ENCODE measurements at places on chromosomes 16 and 17.
A peak's percentile ranks its signal among the peaks of the same experiment; 100 is the strongest.

- DNase-seq, result no peak
These were observed 3.3 kb downstream of the KRT37 start for GRCh38 chr17:41421116-41421515.

- DNase-seq, result no peak
These were observed 27.7 kb downstream of the SPACA3 start for GRCh38 chr17:33019161-33019890.

DNA sequence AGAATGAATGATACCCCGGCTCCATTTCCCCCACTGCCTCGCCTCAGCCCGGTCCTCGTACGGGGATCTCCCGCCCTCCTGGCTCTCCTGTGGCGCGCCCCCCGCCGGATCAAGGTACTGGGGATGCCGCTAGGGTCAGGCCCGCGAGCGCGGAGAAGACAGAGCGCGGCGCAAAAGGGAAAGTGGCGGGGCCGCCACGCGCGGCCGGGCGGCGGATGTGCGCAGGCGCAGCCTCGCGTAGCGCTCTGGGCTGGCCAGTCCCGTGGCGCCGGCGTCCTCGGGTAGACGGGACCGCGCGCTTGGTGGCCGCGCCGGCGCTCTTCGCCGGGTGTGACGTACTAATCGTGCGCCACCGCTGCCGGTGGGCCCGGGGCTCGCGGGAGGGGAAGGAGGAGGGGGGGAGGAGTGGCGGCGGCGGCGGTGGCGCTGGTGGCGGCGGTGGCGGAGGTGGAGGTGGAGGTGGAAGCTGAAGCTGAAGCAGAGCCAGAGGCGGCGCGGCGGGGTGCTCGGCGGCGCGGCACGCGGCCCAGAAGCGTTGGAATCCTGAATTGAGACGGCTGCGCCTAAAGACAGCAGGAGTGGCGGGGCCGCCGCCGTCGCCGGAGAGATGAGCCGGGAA is at the start of gene SENP3:
Gene SENP3 (plus strand): TSS at position 331 of the 619 bp plus-strand sequence. CDS start 1,158 bp downstream, outside the sequence.
- peak; percentile 55 for DNase-seq

DNA sequence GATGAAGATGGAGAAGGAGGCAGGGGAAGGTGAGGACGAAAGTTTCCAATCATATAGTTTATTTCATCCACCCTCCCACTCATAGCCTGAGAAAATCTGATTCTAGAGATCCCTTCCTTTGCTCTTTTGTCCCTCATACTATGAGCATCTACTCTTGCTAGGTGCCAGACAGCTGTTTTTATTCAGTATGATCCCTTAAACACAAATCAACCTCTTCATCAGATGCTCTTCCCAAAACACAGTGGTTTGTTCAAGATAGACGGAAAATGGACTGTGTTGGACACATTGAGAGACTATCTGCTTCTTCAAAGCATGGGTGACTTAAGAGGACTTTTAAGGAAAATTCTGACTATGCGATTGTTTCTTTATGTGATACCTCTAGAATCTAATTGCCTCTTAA is 49.4 kb upstream of the XYLT1 start:
- DNase-seq, result no peak

GRCh38 chr16:79959226-79959625 is 358.7 kb upstream of the MAF start:
- DNase-seq, result no peak

DNA sequence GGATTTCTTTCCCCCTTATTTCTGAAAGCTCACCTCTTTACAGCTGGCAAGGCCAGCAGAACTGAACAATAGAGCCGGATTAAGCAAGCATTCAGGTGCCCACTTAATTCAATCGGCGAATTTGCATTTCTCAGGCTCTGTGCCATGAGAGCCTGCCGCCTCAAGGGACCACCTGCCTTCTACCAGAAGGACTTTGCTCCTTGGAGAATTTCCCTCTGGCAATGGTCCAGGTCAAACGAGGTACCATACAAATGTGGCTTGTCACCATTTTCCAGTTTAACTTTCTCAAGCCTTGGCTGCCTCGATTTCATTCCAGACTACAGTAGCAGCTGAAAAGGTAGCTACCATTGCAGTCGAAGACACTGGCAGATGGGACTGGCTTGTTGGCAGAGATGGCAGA is 534.0 kb downstream of the MAF start:
- no peak for DNase-seq

Measured in NCI-H187 (cell line).